ENCODE measurements at places on chromosomes 16 and 17.

GRCh38 chr17:63760771-63761539, 12.4 kb downstream of the CCDC47 start:
- no peak for DNase-seq

DNA sequence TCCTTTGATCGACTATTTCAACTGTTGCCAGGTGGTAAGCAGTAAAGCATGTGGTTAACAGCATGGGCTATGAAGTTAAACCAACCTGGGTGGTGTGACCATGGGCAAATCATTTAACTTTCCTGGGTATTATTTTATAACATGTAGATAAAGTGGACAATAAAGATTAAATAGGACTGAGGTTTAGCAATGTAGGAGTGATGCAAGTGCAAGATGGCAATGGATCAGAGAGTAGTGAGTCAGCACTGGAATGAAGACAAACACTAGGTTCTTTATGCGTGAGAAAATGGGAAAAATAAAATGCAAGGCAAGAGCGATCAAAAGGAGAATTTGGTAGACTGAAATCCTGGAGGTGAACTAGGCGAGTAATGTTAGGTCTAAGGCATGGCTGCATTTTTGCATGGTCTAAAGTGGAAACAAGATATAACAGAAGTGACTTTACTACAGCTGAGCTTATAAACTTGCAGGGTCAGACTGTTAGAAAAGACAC, 222.4 kb upstream of the AXIN2 start:
- peak; percentile 54 for DNase-seq

DNA sequence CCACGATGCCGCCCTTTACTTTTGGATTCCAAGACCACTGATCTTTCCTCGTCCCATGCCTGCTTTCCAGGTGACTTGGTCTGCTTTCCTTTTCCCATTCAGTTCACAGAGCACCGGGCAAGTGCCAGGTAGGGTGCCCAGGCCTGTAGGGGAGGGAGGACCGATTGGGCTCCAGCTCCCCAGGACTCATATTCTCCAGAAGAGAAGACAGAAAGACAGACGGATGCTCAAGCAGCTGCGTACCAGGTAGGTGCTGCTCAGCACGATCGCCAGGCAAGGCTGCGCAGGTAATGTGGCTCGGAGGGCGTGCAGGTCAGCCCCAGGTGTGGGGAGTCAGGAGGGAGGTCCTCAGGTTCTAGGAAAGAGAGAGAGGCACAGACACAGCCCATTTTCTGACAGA, 67.5 kb upstream of the ZNF423 start:
- DNase-seq = no peak

GRCh38 chr17:51636291-51636690, 375.9 kb downstream of the UTP18 start:
- no peak for DNase-seq

DNA sequence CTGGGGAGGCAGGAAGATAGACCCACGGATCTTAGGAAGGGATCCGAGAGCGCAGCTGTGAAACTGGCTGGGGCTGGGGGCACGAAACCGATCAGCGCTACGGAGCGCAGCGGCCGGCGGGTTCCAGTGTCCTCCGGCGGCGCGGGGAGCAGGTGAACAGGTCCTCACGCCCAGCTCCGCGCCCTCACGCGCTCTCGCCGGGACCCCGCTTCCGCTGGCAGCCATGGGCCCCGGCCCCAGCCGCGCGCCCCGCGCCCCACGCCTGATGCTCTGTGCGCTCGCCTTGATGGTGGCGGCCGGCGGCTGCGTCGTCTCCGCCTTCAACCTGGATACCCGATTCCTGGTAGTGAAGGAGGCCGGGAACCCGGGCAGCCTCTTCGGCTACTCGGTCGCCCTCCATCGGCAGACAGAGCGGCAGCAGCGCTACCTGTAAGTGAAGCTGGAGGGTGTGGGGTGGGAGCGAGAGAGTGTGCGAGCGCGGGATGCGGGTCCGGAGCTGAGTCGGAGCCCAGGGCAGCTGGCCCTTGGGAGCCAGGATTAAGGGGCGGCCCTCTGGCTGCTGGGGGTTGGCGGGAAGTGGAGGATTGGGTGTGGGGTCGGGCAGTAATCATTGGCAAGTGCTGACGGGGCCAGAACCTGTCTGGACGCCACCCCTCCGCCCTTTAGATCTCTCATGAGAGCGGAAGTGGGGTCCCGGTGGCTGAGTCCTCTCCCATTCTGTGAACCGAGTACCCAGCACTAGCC, 479 bp downstream of the ITGA3 start:
- no peak for DNase-seq

DNA sequence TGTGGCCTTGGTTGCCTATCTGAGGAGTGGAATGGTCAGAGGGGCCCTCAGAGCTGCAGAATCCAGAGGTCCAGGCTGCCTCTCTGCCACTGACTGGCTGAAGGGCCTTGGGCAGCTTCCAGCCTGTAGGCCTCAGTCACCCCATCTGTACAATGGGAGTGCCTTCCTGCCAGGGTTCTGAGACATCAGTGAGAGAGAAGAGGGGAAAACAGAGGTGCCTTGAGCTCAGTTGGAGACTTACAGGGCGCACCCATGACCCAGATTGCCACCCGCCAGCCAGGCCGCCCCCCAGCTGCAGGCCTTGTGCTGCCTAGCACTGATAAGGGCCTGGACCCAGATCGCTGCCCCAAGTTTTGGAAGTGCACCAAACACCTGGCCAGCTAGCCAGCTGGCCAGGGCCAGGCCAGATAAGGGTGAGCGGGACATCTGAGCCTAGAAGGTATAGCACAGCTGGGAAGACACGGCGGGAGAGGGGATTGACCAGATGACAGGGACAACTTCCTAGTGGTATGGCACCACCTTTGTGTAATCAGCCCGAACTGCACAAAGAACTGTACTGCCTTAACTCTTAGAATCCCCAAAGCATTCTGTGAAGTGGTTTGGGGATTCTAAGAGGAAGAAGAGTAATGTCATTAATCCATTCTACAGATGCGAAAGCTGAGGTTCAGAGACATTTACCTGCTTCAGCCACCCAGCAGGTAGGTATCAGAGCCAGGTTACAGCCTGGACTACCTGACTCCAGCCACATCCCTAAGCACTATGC, 1.4 kb downstream of the SLC4A1 start:
- DNase-seq = no peak

DNA sequence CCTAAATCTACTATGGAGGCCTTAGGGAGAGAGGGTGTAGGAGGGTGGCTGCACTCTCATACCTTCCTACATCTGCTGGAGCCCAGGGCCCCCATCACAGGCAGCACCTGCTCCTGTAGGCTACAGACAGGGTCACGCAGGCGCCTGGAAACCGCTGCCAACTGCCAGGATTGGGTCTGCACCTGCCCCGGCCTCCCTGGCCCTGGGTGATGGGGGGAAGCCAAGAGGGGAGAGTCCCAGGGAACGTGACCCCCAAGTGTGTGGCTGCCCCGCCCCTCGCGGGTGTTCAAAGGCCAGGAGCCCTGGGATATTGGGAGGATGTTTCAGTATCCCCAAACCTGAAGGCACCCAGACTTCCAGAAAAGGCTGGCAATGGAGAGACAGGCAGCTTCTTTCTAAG, 5.6 kb upstream of the TEX19 start:
- no peak for DNase-seq

DNA sequence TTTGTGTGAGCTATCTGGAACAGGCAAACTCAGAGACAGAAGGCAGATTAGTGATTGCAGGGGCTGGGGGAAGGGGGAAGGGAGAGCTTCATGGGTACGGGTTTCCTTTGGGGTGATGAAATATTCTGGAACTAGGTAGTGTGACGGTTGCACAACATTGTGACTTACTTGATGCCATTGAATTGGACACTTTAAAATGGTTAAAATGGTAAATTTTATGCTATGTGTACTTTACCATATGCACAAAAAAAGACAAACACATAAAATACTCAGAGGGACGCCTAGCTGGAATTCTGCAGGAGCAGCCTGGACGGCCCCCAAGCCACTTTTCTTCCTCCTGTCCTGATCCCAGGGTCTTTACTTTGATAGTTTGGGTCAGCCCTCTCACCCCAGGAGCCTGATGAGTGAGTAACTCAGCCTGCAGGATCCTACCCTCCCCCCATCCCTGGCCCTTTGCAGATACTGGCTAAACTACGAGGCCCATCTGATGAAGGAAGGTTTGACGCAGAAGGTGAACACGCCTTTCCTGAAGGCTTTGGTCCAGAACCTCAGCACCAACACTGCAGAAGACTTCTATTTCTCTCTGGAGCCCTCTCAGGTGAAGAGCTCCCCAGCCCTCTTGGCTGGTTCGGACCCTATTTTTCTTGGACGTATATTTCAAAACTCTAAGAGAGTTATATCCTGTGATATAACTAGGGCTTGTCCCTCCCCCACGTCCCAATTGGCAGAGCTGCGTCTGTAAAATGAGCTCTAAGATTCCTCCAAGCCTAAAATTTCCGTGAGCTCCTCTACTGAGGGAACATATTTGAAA, 7.8 kb downstream of the ADGRG3 start:
- no peak for DNase-seq

DNA sequence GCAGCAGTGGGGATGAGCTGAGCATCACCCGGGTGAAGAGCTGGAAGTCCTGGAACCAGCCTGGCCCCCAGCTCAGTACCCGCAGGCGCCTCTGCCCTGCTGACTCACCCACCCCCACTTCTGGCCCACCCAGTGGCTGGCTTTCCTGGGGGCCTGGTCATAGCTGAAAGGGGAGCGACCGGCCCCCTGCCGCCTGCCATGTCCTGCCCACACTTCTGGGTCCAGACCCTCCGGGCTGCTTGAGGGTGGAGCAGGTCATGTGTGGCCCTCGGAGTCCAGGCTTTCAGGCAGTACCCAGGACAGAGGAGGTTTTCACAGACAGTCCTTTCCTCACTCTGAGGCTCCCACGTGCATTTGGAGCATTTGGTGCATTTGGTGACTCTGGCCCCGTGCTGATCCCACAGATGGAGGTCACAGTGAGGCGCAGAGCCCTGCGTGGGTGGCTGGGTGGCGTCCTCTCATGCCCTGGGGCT, 7.1 kb upstream of the PIEZO1 start:
- DNase-seq = no peak

- DNase-seq = no peak
Measured at GRCh38 chr17:13152501-13152900, 134.7 kb upstream of the ELAC2 start.

GRCh38 chr17:41532947-41533570, 5.0 kb upstream of the KRT19 start:
- DNase-seq = no peak

DNA sequence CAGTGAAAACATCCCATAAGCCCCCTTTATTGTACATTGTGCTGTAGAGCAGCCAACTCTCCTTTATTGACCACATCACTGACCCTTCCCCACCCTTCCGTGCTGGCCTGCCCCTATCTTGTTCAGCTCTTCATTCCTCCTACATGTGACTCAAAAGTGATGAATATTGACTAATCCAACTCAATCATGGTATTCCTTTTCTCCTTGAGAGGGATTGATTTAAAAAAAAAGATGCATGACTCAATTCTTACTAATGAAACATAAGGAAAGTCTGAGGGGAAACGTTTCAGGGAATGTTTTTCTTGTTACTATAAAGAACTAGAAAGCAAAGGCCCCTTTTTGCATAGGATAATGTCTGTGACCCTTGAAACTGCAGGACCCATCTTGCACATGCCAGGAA, 125.2 kb upstream of the SOX9 start:
- DNase-seq = no peak

GRCh38 chr17:58262149-58262548, 18.6 kb downstream of the MPO start:
- no peak for DNase-seq

DNA sequence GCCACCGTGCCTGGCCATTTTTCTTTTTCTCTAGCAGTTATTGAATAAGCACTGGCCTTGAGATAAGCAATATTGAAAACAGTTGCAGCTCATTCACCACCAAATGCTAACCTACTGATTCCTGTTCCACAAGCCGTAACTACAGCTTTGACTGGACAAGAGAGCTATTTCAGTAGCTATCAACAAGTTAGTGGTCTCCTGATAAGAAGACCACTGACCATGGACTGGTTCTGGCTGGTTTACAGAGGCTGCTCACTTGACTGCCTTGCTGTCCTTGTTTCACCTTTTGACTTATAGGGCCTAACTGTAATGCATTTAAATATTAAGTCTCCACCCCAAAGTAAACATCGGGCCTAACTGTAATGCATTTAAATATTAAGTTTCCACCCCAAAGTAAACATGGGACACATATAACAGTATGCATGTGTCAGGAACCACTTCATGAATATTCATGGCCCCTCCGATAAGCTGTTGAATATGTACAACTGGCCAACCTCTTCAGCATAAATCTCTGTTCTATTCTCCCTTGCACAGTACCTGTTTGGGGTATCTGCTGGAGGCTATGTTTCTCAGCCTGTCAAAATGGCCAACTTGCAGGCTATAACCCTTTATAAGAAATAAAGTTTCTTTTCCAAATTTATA, 94.1 kb downstream of the USP32 start:
- no peak for DNase-seq

DNA sequence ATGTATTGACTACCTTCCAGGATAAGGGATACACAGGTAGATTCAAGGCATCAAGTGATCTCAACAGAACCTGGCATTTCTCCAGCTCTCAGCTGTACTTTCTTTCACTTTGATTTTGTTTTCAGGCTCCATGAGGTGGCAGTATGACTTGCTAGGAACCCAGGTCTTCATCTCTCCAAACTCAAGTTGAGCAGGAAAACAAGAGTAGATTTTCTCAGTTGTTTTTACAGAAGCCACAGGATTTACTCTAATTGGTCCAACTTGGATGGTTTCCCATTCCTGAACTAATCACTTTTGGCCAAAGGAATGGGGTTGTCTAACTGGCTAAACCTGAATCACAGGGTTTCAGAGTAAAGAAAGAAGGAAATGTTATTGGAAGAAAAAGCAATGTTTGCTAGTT, 146.6 kb downstream of the TRIM37 start:
- DNase-seq = no peak

- DNase-seq = no peak
Measured at GRCh38 chr16:23508589-23509440, 1.5 kb downstream of the GGA2 start.

- no peak for DNase-seq
Measured at GRCh38 chr17:54269881-54270280, 447.2 kb downstream of the KIF2B start.

DNA sequence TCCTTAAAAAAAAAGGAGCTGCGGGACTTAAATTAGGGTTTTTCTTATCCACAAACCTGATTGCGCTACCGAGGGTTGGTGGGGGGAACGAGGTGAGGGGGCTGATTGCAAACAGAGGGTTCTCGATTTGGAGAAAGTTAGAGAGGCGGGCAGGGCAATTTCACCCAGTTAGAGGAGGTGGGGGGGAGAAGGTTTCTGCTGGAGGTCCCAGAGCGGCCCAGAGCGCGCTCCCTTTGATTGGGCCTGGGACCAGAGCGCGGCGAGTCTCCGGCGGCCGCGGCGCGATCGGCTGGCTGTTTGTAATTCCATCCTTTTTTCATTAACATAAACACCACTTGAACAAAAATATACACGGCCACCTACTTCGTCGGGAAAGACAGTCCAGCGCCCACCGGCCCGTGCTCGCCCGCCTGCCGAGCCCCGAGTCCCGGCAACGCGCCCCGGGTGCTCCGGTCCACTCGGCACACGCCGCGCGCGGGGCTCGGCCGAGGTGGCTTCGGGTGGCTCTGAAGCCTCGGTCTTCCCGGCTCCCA, 13.3 kb upstream of the FOXF1 start:
- DNase-seq = no peak
